ENCODE measurements at places on chromosomes 11 and 22.
A peak's percentile ranks its signal among the peaks of the same experiment; 100 is the strongest.

DNA sequence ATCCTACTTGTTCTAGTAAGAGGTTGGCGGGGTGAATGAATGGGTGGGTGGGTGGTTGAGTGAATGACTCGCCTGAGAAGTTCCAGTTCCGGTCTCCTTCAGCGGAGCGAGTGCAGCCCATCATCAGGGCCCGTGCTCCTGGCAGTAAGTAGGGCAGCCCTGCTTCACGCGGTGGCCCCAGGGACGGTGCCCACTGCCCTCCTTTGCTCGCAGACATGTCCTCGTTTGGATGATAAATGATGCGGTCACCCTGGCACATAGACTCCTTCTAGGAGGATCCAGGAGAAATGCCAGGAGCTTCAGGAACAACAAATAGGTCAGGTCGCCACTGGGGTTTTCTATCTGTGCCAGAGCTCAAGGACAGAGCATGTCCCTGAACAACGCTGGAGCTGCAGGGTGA is 370.8 kb downstream of the CTTN start:
- no peak for DNase-seq

GRCh38 chr22:36180038-36180880 is 19.7 kb upstream of the APOL3 start:
- peak; percentile 89 for DNase-seq

GRCh38 chr11:120931057-120931779 is 92.7 kb upstream of the TBCEL start:
- no peak for DNase-seq

- no peak for DNase-seq
Measured at GRCh38 chr11:10866893-10867331, 9.1 kb upstream of the ZBED5 start.
